RCC 7860 (cell line): ENCODE measurements at places on chromosomes 11 and 22.

GRCh38 chr11:43756575-43756974 is 76.0 kb downstream of the HSD17B12 start:
- peak; percentile 23 for DNase-seq

- DNase-seq = no peak
Observed at GRCh38 chr11:19506816-19507486, 205.7 kb upstream of the NAV2 start.

- no peak for DNase-seq
Observed at GRCh38 chr11:33266393-33267215, 9.4 kb downstream of the HIPK3 start.

- DNase-seq = no peak
Observed at GRCh38 chr11:112281726-112282125, 21.1 kb upstream of the PLET1 start.

- peak; percentile 83 for DNase-seq
Observed at GRCh38 chr11:34640050-34640923, 19.4 kb downstream of the EHF start.
